ENCODE measurements at places on chromosomes 7 and 10.

DNA sequence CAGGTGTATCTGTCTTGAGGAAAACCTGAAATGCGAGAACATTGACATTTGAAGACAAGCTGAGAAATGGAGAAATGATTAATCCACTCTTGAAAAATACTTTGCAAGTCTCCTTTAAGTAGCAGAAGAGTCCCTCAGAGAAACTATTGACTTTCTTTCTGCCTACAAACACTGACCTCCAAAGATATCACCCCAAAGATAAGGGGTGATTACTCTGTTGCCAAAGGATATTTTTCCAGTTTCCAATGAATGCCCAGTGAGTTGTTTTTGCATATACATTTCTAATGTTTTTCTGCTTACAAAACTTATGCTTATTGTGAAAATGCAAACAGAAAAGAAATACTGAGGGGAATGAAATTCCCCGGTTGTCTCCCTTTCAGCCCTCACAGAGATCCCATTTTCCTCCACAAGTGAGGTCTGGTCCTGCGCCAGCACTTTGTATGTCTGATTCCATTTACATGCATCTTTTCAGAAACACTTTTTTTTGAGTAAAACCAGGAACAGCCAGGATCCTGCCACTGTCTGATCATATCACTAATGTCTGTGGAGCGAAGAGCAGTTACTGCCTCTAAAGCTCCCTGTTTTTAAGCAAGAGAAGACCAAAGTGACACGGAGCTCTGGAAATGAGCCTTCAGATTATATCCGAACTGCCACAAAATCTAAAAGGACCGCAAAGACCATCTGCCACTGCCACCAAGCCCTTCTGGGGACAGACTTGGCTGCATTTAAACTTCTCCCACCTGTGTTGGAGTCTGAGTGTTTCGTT lies 82.9 kb upstream of the PDCD4 start:
- DNase-seq = no peak

DNA sequence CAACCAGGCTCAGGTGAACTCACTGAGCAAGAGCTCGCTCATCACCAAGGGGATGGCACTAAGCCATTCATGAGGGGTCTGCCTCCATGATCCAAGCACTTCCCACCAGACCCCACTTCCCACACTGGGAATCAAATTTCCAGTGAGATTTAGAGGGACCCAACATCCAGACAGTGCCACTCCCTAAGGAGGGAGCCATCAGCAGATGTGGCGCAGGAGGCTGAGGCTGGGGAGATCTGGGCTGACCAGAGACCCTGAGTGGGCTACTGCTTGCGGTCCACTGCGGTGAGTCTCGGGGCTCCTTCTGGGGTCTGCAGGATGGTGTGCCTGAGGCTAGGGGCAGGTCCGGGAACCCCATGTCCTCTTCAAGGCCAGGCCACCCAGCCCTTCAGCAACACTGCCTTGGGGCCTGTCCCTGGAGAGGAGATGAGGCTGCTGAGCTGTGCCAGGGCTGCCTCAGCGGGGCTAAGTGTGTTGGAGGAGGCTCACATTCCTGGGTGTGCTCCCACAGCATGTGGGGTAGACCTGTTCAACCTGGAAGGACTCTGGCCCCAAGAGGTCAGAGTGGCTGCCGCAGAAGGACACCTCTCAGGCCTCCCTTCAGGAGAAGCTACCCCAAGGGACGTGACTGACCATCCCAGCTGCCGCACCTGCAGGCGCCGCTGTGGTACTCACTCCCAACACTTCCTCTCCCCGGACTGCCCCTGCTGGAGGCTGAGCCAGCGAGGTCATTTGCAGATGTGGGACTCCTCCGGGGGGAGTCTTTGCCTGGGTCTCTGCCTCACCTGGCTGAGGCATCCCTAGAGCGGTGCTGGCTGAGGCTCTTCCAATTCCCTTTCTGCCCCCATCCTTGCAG lies 22.3 kb upstream of the PCBD1 start:
- DNase-seq = no peak

DNA sequence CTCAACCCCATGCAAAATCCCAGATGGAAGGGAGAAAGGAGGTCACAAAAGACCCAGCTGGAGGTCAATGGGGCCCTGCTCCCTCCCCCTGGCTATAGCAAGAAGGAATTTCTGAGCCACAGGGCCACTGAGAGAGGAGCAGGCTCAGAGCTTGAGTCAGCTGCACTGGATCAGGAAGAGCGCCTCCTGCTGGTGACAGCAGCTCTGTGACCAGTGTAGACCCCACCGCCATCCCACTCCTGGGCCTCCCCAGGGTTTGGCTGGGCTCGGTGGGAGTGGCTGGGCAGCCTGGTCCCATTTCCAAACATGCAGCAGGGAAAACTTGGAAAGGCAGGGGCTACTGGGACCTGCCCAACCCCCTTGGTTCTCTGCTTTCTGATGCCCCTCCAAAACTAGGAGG lies 31.5 kb upstream of the PRLHR start:
- no peak for DNase-seq

DNA sequence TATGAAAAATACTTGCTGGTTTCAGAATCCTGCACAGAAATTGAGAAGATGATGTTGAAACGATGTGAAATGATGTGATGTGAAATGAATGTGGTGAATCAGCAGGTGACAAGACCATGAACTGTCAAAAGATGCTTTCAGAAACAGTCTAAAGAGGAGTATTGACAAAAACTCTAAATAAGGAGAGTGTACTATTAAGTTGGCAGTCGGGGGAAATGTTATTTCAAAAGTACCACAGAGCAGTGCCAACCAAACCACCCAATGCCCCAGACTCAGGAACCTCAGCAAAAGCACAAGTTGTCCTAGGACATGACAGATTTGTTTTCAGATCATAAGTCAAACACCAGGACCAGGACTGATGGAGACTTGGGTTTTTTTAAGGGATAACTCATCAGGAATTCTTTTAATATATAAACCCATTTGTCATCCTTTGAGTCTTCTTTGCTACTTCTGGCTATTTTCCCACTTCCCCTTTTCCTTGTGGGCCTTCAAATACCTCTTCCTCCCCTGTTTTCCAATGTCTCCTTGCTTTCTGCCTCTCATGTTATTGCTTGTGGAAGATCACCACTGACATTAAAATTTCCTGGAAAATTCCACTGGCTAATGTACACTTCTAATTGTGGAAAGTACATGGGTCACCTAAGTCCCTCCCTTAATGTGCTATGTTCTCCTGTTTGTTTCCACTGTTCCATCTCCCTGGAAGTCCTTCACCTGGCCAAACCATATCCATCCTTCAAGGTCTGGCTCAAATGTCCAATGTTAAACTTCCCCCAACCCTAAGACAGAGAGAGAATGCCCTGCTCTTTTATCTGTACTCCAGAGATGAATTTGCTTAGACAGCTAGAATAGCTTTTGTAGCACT lies 10.2 kb upstream of the PPP1R3C start:
- DNase-seq = no peak

DNA sequence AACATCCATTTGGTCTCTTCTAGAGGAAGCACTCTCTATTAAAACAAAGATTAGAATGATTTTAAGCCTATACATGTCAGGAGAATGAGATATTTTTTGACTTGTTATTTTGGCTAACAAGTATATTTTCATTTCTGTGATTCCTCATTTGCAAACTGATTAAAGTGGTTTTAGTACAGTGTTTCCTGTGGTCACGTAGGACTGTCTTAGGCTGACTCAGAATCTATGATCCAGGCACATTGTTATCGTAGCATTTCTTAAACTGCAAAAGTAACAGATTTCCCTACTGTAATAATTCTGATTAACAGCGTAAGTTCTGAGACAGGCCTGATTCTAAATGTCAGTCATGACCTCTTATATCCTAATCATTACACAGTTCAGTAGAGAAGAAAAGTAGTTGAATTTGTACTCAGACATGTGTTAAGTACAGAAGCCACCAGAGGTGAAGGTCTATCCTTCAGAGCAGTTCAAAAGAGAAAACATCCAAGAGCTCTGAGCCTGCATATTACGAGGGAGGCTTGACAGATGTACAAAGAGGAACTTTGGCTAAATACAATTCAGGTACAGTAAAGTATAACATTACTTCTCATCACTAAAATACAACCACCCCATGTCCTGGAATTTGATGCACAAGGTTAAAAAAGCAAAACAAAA lies 124.1 kb upstream of the TEX47 start:
- no peak for DNase-seq

GRCh38 chr10:78290131-78290750 lies 256.6 kb downstream of the RPS24 start:
- DNase-seq = no peak

DNA sequence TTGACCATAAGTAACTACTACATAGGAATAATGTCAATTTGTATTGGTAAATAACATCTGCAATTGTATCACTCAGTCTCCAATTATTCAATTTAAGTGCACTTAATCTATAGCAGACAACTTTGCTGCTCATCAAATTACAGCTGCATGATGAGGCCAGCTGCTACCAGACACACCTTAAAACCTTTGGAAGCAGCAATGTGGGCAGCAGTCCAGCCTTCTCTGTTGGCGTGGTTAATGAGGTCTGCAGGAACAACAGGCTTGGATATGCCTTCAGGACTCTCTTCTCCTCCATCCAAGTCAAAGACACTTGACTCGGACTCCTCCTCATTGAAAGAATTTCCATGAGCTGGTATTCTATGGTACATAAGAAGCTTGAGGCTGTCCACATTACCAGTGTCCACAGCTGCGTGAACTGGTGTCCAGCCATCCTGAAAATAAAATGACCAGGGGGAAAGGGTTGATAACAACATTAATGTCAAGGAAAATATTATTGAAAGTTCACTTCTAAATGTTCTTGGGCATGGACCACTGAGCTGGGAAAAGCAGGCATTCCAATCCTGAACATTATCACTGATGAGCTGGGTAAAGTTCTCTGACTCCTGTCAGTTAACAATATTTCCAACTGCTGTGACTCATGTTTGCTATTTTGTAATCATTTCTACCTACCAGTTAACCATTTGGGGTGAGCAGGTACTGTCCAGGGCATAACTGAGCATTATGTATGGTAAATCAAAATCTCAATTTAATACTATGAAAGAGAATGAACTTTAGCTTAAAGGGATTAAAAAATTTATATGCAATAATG lies 95.7 kb downstream of the CTTNBP2 start:
- no peak for DNase-seq
